Astrocyte of the cerebellum (primary cell): ENCODE measurements at places on chromosomes 2 and 18.

DNA sequence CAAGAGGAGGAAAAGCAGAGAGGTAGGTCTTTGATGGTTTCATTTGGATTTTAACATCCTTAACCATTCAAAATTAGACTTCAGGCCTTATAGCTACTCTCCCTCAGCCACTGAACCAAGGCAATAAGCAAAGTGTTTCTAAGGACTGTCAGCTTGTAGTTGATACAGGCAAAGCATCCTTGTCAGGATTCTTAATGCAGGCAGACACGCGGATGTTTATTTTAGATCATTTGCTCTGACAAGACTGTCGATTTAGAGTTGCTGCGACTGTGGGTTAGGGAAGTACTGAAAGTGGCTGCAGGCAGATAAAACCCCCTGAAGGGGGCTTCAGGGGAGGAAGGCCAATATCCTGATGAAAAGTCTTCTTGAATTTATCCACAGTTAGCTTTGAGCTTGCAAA is 46.6 kb downstream of the CDH20 start:
- no peak for DNase-seq

DNA sequence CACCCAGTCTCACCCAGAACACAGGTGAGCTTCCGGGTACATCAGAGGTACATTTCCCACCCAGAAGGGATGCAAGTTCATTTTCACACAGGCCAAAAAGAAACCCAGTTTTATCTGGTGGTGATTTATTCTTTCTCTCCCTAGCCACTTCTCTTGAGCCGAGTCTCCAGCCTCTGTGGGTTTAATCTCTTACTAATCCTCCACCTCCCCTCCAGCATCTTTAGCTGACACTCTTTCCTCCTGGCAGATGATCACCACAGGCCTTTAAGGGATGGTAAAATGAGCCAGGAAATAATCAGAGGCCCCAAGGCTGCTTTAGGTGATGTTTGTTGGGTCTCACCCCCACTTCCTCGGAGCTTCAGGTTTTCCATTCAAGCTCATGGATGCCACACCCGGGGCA is 145.7 kb upstream of the DLX2 start:
- no peak for DNase-seq

GRCh38 chr2:154466226-154466625 is 232.3 kb upstream of the KCNJ3 start:
- no peak for DNase-seq

- no peak for DNase-seq
Observed at GRCh38 chr2:38830526-38831159, 45.1 kb downstream of the DHX57 start.

- DNase-seq: no peak
Observed at GRCh38 chr2:152441961-152442360, 107.0 kb downstream of the FMNL2 start.

GRCh38 chr2:201795607-201796477 is 10.5 kb upstream of the CDK15 start:
- no peak for DNase-seq

DNA sequence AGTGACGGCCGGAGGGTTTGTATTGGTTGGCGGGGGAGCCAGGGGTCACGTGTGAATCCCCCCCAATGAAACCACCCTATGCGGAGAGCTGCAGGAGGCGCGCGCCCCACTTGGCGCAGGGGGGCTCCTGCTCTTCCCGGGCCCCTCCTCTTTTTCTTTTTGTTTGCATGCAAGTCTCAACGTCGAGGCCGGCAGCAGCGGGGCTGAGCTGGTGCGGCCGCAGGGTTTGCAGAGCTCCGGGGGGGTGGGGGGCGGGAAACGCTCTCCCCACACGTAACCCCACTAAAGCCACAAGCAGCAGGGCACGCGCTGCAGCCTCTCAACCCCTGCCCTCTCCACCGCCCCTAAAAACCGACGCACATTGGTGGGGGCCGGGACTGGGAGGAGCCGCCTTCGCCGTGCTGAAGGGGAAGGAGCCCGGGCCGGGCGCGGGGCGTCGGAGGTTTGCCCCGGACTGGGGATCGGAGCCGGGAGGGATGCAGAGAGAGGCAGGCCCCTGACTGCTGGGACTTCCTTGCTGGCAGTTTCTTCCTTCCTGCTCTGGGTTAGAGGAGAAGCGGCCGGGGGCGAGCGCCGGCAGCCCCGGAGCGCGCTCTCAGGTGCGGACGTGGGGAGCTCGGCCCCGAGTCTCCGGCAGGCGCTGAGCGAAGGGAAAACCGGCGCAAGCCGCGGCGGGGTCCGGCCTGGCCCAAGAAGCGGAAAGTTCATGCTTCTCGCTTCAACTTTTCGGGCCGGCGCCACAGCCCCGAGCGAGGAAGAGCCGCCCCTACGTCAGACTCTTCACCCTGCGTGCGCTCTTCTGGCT is 864 bp downstream of the LBH start:
- DNase-seq: no peak

DNA sequence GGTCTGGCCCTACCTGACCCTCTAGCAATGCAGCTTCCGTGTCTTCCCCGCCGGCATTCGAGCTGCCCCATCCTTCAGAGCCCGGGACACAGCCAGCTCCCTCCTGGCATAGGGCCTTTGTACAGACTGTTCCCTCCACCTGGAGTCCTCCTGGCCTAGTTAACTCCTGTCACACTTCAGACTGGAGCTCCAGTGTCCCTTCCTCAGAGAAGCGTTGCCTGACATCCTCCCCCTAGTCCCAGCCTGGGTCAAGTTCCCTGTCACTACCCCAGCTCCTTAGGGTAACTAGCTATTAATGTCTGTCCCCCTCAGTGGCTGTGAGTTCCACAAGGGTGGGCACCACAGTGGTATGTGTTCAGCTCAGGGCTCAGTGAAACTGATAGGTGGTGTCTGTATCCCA is 45.5 kb upstream of the LOXHD1 start:
- DNase-seq: no peak

- DNase-seq: no peak
Observed at GRCh38 chr18:37306432-37306831, 259.2 kb downstream of the CELF4 start.

DNA sequence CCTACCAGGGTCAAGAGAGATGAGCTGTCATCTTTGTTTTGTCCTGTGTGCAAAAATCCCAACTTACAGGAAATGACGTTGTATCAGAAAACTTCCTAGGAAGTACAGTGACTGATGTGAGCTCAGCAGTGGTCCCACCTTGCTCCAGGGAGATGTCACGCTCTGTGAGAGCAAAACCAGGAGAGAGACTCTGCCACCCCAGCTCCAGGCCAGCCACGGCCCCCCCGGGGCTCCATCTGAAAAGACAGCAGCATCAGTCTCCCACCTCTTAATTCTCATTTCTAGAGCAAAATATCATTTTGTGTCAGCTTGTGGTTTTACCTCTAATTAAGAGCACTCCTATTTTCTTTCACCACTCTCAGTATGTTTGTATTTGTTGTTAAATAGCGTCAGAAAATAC is 57.5 kb downstream of the MYL12B start:
- DNase-seq: no peak
